ENCODE measurements at places on chromosomes 2 and 18.

GRCh38 chr18:44725300-44726058, 44.8 kb downstream of the SETBP1 start:
- DNase-seq, result no peak

GRCh38 chr2:20525041-20526035, 78.5 kb downstream of the RHOB start:
- peak; percentile 35 for DNase-seq

- no peak for DNase-seq
Measured at GRCh38 chr2:68178954-68179627, 21.4 kb downstream of the PNO1 start.

GRCh38 chr2:21367421-21367820, 243.7 kb downstream of the TDRD15 start:
- DNase-seq, result no peak

GRCh38 chr18:9683418-9684396, 24.4 kb upstream of the RAB31 start:
- no peak for DNase-seq

- no peak for DNase-seq
Measured at GRCh38 chr18:56662902-56663301, 11.7 kb downstream of the WDR7 start.

- DNase-seq, result no peak
Measured at GRCh38 chr2:26442707-26443106, 35.2 kb downstream of the OTOF start.

- no peak for DNase-seq
Measured at GRCh38 chr18:40897884-40898283, 1057.2 kb upstream of the PIK3C3 start.

DNA sequence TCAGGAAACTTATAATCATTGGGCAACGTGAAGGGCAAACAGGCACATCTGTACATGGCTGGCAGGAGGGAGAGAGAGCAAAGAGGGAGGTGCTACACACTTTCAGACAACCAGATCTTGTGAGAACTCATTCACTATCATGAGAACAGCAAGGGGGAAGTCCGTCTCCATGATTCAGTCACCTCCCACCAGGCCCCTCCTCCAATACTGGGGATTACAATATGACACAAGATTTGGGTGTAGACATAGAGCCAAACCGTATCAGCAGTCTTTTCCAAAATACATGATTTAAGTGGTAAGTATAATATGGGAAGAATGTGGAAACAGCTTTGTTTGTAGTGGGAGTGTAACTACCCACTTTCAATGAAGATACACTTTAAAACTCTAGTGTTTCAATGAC, 65.0 kb downstream of the EPB41L5 start:
- DNase-seq, result no peak

GRCh38 chr2:86186431-86186830, 8.8 kb downstream of the IMMT start:
- no peak for DNase-seq

- no peak for DNase-seq
Measured at GRCh38 chr2:222797261-222797660, 63.6 kb upstream of the ACSL3 start.

- DNase-seq, result no peak
Measured at GRCh38 chr18:35481960-35482366, 15.8 kb downstream of the INO80C start.

- DNase-seq, result peak; percentile 33
Measured at GRCh38 chr2:52881606-52882005, 886.0 kb upstream of the CHAC2 start.

GRCh38 chr2:111186121-111186715, 65.5 kb downstream of the BCL2L11 start:
- no peak for DNase-seq

DNA sequence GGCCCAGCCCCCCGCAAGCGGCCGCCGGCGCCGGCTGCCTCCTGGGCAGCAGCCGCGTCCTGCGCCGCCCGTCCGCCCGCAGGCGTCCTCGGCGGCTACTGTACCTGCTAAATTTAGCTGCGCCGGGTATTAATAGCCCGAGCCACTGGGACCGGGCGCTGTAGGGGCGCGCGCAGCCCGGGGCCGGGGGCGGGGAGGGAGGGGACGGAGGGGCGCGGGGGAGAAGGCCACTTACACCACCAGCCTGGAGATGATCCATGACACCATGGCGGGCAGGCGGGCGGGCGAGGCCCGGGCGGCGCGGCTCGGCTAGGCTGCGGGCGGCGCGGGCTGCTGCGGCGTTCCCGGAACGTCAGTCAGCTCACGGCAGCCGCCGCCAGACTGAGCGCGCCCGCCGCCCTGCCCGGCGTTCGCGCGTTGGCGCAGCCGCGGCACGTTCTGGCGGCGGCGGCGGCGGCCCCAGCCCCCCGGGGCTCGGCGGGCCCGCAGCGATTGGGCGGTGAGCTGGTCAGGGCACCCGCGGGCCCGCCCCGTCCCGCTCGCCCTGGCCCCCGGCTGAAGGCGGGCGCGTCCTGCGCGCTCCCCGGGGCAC, at the start of gene REEP1:
Gene REEP1 (minus strand): TSS at position 383 of the 592 bp plus-strand sequence. CDS start 116 bp downstream, at position 267.
- DNase-seq, result no peak

DNA sequence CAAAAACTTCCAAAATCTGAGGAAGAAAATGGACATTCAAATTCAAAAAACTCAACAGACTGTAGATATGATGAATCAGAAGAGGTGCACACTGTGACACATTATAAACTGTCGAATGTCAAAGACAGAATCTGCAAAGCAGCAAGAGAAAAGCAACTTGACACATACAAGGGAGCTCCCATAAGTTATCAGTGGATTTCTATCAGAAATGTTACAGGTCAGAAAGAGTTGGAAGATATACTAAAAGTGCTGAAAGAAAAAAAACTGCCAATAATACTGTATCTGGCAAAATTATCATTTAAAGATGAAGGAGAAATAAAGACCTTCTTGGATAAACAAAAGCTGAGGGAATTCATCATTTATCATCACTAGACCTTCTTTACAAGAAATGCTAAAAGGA, 102.7 kb downstream of the CAMKMT start:
- DNase-seq, result no peak

DNA sequence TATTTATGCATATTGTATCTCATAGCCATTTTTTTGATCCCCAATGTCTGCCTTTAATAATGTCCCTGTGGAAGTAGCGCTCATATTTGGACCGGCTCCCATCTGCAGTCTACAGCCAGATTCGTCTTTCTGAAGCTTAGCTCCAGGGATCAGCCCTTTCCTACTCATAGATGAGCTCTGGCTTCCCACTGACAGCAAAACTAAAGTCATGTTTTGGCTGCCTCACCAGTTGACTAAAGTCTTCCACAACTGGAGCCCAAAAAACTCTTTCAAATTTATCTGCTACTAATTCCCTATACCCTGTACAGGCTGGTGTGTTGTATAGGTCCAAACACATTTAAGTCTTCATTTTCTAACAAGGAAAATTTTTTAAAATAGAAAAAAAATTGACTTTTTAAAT, 294.2 kb upstream of the HNMT start:
- DNase-seq, result no peak
